ENCODE measurements at places on chromosomes 5 and 9.

- no peak for DNase-seq
Measured at GRCh38 chr9:123778232-123778902, 151.6 kb downstream of the DENND1A start.

- DNase-seq = no peak
Measured at GRCh38 chr5:76808141-76808691, 10.6 kb upstream of the F2RL1 start.

GRCh38 chr5:1725641-1726468 lies 73.8 kb downstream of the MRPL36 start:
- no peak for DNase-seq

DNA sequence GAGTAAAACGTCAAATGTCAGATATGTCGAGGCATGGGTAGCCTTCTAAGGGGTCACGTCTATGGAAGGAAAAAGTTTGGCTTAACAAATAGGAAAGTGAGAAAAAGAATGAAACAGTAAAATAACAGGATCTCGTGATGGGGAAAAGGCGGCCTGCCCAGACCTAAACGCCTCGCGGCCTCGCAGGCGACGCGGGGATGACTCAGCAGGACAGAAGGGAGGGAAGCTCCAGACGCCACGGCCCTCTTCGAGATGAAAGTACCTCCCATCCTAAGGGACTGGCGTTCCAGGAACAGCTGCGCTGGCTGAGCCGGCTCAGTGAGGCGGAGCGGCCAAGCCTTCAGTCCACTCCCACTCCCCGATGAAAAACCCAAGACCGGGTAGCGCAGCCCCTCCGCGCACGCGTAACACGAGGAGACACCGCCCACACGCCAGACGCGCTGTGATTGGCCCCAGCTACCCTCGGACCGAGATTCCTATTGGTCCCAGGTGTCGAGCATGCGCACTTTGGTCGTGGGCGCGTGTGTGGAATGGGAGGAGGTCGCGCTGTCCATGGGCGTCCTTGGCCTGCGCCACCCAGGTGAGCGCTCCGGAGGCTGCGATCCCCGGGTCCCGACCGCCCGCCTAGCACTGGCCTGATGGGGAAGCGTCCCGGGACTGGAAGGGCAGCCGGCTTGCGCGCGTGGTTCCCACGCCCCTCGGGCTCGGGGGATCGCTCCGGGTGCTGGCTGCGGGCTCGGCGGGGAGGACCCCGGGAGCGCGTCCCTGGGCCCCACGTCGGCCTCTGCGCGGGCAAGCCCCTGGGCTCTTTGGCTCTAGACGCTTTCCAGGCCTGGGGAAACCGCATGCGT lies 588.5 kb downstream of the MTRR start:
- DNase-seq = peak; percentile 95

DNA sequence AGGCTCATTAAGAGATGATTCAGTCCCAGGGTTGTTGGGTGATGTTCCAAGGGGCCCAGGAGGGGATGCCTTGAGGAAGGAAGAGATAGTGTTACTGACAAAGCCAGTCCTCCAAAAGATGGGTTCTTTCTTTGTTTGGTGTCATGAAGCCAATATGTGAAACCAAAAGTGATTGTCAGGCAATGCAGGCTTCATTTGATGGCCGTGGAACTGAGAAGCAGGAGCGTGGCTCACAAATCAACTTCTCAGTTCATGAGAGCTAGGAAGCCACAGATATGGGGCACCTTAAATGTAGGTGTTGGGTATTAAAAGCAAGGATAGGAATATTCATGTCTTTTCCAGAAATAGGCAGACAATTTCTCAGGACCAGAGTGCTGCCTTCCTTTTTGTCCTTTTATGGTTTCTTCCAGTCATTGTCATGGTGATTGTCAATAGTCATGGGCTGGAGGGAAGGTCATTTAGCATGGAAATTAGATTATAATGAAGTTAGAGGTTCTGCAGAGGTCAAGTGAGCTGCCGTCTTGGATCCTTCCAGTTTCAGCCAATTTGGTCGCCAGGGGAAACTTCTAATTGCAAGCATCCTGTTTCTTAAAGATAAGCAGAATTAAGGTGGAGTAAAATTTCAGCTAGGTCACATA lies 393.0 kb downstream of the NTRK2 start:
- no peak for DNase-seq

DNA sequence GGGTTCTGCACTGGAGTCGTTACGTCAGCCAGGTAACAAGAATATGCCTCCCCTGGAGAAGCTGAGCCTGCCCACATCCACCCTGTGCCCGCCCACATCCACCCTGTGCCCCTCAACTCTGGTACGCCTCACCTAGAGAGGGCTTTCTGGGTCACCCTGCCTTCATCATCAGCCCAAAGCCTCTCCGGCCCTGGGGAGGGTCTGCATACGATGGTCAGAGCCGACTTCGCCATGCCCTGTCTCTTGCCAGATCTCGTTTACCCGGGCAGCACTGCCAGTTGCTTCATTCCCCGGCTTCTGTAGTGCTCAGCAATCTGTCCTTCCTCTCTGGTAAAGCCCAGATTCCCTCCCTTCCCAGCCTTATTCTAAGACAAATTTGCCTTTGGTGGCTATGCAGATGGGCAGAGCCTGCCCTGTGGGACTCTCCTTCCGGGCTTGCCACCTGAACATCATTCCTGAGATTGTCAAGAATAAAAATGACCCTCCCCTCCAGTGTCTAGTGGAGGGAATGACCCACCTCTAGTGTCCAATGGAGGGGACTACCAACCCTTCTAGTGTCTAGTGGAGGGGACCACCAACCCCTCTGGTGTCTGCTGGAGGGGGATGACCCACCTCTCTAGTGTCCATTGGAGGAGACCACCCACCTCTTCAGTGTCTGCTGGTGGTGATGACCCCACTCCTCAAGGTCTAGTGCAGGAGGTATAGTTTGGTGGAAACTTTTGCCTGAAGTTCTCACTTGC lies 3.4 kb downstream of the PLEKHG4B start:
- DNase-seq = no peak

DNA sequence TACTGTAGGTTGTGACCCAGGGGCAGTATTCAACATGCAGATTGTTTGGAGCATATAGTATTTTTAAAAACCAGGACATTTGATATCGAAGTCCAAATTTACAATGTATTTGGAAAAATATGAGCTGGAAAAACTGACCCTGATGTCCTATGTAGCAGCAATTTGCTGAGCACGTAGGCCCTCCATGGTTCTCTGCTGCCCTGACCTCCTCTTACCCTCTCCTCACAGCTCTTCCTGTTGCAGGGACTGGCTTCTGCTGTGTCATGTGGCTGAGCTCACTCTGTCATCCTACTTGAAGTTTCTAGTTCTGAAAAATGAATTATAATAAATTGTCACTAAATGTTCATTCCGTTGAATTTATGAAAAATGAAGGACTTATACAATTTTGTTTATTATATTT lies 4.1 kb upstream of the ASPN start:
- DNase-seq = no peak

- DNase-seq = no peak
Measured at GRCh38 chr5:112968411-112969106, 8.0 kb upstream of the DCP2 start.

- DNase-seq = no peak
Measured at GRCh38 chr5:82804155-82804690, 273.0 kb downstream of the TMEM167A start.

DNA sequence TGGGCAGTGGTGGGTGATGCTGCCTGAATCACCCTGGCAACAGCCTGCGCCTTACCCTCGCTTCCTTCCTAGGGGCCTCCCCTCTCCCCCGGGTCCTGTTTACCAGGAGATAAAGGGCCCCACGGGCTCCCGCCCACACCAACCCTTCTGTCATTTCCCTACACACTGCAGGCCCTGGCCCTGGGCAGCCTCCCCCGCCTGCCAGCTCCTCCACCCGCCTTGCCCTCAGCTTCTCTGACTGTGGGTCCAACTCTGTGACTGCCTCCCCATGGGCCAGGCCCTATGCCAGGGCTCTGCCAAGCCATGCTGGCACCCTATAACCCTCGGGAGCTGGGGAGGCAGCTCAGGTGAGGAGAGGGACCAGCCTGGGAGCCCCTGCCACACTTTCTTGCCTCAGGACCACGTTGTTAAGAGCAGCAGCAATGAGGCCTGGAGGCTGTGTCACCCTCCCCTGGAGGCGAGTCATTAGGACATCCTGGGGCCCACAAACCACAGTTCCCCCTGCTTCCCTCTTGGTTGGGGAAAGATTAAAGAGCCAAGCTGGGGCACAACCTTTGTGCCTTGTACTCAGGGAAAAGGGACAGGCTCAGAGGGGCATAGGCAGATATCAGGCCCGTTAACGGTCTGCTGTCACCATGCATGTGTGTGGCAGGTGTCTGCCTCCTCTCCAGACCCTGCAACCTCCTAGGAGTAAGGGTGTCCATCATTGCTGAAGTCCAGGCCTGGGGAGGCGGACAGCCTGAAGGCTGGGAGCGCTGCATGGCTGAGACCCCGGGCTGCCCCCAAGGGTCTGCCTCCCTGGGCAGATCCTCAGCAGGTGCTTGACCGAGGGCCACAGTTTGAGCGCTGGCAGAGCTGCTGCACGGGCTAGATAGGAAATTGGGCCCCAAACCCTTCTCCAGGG lies 2.8 kb downstream of the MGAT4B start:
- DNase-seq = no peak

DNA sequence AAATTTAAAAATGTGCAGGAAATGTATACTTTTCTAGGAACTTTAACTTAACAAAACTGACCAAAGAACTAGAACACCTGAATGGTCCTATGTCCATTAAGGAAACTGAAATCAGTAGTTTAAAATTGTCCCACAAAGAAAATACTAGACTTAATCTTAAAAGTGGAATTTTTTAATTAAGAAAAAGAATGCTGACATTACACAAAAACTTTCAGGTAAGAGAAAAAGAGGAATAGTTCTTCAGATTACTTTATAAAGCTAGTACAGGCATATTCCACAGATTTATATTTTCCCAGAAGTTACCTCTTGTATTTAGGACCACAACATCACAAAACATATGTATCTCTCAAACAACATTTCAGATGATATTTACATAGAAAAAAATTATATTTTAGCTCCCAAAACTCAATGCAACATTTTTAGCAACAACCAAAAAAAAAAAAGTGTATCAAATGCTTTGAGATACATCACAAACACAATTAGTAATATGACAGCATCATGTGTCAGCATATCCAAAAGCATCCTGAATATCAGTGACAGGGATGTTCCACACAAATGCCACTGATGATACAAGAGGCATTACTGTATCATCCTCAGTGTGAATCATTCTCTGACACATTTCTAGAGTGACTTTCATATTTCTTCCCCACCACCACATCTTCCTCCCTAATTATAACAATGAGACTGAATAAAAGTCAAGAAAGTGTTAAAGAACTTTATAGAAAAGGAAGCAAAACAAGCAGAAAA lies 264.0 kb downstream of the EPB41L4A start:
- DNase-seq = no peak

DNA sequence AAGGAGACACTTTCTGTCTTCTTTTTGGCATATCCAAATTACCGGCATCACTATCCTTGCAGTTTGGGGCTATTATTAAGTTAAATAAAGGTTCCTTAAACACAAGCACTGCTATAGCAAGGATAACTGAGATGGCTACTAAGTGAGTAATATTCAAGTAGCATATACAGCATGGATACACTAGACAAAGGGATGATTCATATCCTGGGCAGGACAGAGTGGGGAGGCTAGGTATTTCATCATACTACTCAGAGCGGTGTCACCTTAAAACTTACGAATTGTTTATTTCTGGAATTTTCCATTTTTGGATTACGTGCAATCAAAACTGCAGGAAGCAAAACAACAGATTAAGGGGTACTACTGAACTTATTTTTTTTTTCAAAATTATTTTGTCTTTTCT lies 54.1 kb downstream of the FER start:
- DNase-seq = no peak

GRCh38 chr5:52668139-52668538 lies 119.6 kb upstream of the ITGA1 start:
- no peak for DNase-seq

DNA sequence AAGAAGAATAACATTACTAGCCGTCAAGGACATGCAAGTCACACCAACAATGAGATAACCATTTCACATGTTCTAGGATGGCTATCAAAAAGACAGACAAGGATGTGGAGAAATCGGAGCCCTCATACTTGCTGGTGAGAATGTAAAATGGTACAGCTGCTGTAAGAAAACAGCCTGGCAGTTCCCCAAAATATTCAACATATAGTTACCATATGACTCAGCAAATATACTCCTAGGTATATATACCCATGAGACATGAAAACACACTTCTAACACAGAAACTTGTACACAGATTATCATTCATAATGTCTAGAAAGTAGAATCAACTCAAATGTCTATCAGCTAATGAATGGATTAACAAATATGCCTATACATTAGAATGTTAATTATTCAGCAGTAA lies 105.4 kb upstream of the PCAT7 start:
- no peak for DNase-seq

Data from body of pancreas (tissue), 4 donors.